Osteoblast (primary cell): ENCODE measurements at places on chromosomes 2 and 18. TPM values are rescaled to one million over a fixed set of nuclear protein-coding genes. Genes with fewer than 3 reads are reported as not detected.

DNA sequence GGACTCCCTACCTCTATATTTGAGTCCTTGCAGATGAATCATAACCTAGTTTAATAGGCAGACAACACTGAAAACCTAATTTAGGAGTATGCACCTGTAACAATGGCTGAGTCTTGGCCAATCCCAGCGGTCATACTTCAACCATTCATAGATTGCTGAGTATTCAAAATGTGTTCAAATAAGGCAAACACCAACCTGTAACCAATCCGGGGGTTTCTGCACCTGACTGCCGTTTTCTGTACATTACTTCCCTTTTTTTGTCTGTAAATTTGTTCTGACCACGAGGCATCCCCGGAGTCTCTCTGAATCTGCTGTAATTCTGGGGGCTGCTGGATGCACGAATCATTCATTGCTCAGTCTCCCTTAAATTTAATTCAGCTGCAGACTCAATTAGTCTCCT is 338.6 kb downstream of the STK39 start:
- DNase-seq, result no peak

GRCh38 chr2:22055784-22056620 is 932.2 kb downstream of the TDRD15 start:
- DNase-seq, result no peak

DNA sequence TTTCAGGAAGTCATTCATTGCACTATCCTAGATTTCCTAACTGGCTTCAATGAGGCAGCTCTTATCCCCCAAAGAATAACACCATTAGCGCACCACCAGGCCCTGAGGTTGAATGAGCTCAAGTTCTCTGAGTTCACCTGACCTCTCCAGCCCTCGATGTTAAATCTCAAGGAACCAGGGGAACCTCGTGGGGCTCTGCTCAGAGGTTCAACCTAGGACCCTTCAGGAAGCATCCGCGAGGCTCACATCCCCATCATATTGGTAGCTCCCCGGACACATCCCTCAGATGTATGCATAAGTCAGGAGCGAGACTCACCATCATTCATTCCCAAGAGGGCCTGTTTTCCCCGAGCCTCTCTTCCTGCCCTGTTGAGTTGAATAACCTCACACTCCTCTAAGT is 145.6 kb upstream of the KLHL29 start:
- DNase-seq, result no peak

GRCh38 chr18:21741562-21742314 is 1.1 kb downstream of the MIB1 start:
- no peak for DNase-seq

DNA sequence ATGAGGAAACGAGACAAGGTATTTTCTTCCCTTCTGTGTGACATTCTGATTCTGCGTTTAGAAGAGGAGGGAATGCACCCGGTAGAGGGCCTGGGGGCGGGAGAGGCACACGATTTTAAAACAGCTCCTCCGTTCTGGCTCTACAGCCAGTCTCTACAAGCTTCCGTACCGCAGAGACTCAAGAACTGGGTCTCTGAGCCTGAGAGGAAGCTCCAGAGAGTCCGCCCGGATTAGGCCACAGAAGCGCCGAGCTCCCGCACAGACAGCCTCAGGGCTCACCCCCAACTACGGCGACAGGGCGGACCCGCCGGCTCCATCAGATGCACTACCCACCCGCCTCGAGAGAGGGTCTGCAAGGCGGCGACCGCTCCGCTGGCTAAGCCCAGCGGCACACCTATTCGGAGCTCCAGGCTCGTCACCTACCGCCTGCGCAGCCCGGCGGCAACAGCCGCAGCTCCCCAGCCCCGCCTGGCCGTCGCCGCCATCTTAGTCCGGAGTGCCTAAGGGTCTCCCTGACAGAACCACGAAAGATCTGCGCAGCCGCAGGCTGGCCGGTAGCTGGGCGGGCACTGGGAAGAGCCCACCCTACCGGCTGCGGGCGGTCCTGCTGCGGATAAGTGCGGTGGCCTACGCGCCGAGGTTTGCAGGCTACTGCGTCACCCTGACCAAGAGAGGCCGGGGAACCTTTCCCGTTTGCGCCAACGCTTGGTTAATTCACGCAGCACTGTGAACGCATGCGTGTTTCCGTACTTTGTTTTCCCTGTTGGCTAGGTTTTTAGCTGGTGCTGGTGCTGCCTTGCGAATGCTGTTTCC is at the start of gene NFU1:
Gene NFU1 (minus strand): TSS at position 498 of the 813 bp plus-strand sequence. CDS start 13 bp downstream, at position 485.
- peak; percentile 98 for DNase-seq

GRCh38 chr2:159366538-159366937 is 80.0 kb upstream of the WDSUB1 start:
- peak; percentile 49 for DNase-seq

DNA sequence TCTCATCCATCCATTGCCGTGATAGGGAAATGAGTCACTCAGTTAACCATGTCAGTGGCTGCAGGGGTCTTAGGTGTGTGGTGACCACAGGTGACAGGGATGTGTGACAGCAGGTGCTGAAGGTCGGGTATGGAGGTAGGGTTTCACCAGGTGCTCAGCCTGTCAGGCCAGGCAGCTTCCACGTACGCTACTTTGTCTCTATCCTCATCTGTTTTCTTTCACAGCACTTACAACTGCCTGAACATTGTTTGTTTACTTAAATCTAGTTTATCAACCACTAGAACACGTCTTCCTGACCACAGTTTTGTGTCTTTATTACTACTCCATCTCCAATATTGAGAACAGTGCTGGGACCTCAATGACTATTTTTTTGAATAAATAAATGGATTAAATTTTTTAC is 11.4 kb upstream of the UXS1 start:
- no peak for DNase-seq

OSR1 gene
- 15.2 and 20.9 TPM in 2 replicates for total RNA-seq

GRCh38 chr18:43934322-43934721 is 657.0 kb upstream of the SYT4 start:
- no peak for DNase-seq

- DNase-seq, result no peak
Measured at GRCh38 chr2:237352279-237352845, 61.6 kb downstream of the COL6A3 start.

GRCh38 chr2:201144101-201145051 is 28.4 kb downstream of the CFLAR start:
- DNase-seq, result no peak

MGAT4A gene
- under 0.01 and 0.36 TPM in 2 replicates for total RNA-seq

GRCh38 chr2:10906926-10907625 is 4.7 kb upstream of the KCNF1 start:
- peak; percentile 72 for DNase-seq

PRSS56 gene
- total RNA-seq, result not detected in 2 replicates

DNA sequence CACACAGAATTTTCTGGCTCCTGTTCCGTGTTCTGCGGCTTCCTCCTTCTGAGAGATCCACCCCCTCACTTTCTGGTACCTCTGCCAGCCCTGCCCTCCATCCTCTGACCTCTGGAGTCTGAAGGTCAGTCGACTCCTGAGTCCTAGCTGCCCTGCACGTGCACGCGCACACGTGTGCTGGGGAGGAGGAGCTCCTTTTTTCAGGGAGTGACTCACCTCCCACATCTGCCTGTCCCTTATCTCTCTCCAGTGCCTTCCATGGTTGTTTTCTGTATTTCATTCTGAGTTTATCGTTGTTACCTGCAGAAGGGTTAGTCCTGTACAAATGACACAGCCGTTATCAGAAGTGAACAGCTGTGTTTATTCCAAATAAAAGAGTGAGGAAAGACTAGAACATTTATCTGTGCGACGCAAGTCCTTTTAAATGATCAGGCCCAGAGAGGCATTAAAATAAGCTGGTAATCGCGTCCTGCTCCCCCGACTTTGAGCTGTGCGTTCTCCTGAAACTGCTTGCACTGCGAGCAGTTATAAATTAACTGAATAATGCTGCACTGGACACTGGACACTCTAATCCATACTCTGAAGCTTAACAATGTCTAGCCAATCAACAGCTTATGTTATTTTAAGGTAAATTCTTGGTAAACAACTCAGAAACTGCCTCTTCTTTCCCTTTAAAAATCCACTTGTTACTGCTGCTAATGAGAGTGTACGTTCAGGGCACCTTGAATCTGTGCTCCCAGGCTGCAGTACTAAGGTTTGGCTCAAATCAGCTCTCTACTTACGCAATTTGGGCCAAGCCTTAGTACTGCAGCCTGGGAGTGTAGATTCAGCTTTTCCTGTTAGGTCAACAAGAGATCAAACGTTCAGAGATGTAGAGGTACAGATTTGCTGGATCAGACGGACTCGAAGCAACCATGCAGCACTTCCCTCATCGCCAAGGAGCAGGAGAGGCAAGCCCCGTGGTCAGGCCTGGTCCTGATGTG is 72.5 kb downstream of the GALR1 start:
- no peak for DNase-seq

DNA sequence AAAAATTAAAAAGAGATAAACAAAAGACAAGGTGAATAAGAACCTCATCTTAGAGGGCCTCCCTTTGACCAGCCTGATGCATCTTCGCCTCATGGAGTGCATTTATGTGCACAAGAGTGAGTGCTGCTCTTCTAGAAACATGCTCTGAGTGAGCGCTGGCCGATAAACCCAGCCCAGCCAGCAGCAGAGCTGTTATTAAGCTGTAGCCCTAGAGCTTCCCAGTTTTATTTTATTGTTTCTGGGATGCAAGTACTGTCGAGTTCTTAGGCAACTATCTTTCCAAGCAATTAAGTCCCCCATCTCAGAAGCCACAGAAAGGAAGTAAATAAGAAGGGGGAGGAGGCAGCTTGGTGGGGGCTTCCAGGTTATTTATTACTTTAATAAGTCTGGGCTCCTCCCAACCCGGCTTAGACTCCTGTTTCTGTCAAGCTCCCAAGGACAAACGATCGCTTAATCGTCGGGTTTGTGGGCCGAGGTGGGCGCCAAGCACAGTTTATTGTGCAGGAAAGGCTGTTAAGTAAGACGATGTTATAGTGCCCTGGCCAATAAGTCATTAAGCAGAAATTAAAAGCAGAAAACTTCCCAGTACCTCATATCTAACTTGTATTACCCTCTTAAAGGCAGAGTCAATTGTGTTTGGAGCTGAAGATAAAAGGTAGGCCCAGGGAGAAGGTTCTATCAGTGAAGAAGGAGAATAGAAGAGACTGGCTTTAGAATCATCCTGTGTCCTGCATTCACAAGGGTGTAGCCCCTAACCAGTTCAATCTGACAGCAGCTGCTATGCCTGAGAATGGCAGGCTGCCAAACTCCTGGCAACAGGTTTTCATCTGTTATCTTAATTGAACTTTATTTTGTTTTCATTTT is 176.3 kb downstream of the PIK3C3 start:
- peak; percentile 41 for DNase-seq

- DNase-seq, result no peak
Measured at GRCh38 chr2:6635296-6635695, 230.4 kb downstream of the CMPK2 start.

- DNase-seq, result peak; percentile 51
Measured at GRCh38 chr18:6521803-6522418, 107.2 kb upstream of the L3MBTL4 start.

DNA sequence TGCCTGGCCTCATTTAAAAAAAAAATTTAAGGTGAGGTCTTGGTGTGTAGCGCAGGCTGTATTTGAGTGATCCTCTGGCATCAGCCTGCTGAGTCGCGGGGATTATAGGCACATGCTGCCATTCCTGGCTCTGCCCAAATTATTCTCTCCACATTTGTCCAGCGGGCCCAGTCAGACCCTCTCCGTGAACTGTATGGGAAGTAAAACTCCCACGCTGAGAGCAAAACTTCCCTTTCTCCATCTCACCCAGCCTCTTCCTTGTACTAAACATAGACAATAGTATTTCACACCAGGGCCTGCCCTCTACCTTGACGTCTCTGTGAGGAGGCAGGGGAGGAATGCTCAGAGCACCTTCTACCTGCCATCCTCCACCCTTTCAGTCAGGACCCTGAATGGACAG is 37.0 kb downstream of the EIF4E2 start:
- DNase-seq, result no peak

IMMT gene
- 55.7 and 60.4 TPM in 2 replicates for total RNA-seq

GRCh38 chr2:10499911-10500521 is 51.9 kb upstream of the ODC1 start:
- peak; percentile 64 for DNase-seq

SKOR2 gene
- not detected in 2 replicates for total RNA-seq

- DNase-seq, result peak; percentile 71
Measured at GRCh38 chr2:232883116-232883721, 13.2 kb downstream of the SNORC start.

- DNase-seq, result no peak
Measured at GRCh38 chr2:140416577-140416976, 1636.4 kb upstream of the NXPH2 start.

- peak; percentile 89 for DNase-seq
Measured at GRCh38 chr2:3780477-3781402, 77.4 kb downstream of the DCDC2C start.

DNA sequence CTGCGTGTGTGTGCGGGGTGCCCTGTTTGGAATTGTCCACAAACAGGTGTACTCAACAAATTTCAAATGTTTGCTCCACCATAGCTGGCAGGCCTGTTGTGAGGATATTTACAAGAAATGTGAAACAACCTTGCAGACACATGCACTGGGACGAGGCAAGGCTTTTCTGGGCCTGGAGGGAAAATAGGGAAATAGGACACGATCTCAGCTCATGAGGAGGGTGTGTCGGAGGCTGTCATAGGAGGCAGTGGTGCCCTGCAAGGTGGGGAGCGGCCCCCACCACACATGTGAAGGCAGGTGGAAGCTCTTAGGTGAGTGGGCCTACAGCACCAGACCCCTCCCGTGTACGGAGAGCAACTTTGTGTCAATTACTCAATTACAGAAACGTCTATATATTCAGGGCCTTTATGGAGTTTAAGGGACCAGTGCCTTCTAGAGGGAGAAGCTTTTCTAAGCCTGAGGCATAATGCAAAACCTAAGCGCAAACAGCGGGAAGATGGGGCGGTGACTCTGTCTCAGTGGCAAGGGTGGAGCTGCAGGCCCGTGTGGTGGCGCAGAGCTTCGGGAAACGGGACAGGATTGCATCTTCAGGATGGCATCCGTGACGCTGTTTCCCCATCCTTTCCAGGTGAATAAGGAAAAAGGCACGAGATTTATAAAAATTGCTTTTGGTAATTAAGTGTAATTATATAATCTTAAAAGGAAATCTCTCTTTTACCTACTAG is 48.0 kb downstream of the RNF144A start:
- DNase-seq, result no peak

DNA sequence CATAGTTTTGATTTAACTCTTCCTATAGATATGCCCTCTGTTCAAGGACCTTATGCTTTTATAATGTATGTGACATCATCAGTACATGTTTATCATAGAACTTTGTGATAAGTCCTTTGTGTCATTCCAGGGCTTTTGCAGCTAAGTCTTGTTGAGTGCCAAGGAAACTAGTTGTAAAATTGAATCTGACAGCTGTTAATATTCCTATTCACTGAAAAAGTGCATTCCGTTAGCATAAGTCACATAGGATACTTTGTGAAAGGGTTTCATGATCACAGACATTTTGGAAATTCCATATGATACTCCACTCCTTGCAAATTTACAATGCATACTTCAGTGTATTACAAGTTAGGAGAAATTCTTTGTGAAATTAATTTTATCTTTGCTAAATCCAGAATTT is 503.4 kb downstream of the CCDC85A start:
- no peak for DNase-seq

DNA sequence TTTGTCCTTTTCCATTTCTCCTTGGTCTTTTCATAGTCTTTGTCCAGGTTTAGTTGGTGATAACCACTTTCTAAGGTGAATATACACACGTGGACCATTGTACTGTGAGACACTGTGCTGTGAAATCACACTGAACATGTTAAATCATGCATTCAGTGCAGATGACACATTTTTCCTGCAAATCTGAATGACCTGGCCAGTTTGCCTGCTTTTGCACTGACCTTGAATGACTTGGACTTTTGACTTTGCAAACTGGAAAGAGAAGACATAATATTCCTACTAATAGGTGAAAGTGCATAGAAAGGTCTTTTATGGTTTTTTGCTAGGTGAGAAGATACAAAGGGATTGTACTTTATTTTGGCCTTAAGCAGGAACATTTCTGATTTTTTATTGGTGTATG is 21.7 kb upstream of the PHLPP1 start:
- DNase-seq, result no peak
